ENCODE measurements at places on chromosomes 16 and 17. TPM values are rescaled to one million over a fixed set of nuclear protein-coding genes. Genes with fewer than 3 reads are reported as not detected.

KRTAP1-1 gene
- total RNA-seq, result not detected

KLHL10 gene
- not detected for total RNA-seq

TLCD2 gene
- 1.6 TPM for total RNA-seq

FOXN1 gene
- total RNA-seq, result not detected

TNS4 gene
- total RNA-seq, result 213 TPM

BCAR1 gene
- 108 TPM for total RNA-seq

MLX gene
- total RNA-seq, result 63.9 TPM

TP53TG3B gene
- not detected for total RNA-seq

ZG16B gene
- total RNA-seq, result 1.3 TPM

RBFOX1 gene
- total RNA-seq, result not detected

VAT1L gene
- total RNA-seq, result 0.03 TPM

TBC1D3I gene
- total RNA-seq, result 0.28 TPM

SLFN14 gene
- not detected for total RNA-seq

RGS9 gene
- 7.2 TPM for total RNA-seq

BPTF gene
- 39.9 TPM for total RNA-seq

MYOCD gene
- 0.49 TPM for total RNA-seq

ADAD2 gene
- not detected for total RNA-seq

DNAJA3 gene
- 59.8 TPM for total RNA-seq

EFNB3 gene
- total RNA-seq, result 1.4 TPM

SKAP1 gene
- total RNA-seq, result not detected

SNRNP25 gene
- 79.1 TPM for total RNA-seq

PRDM7 gene
- not detected for total RNA-seq

CDH13 gene
- total RNA-seq, result not detected

HES7 gene
- total RNA-seq, result 2.6 TPM

HSF4 gene
- total RNA-seq, result 16.5 TPM

SLC16A6 gene
- 0.19 TPM for total RNA-seq

CHD9 gene
- total RNA-seq, result 13.3 TPM

PRR29 gene
- 0.51 TPM for total RNA-seq

UTS2R gene
- total RNA-seq, result not detected

AMZ2 gene
- total RNA-seq, result 123 TPM

SCO1 gene
- total RNA-seq, result 58.4 TPM

PYDC1 gene
- not detected for total RNA-seq

RAPGEFL1 gene
- 3.4 TPM for total RNA-seq

SLX4 gene
- total RNA-seq, result 4.6 TPM

SLC13A2 gene
- 0.14 TPM for total RNA-seq

SLFN5 gene
- total RNA-seq, result 4.5 TPM

TPSB2 gene
- not detected for total RNA-seq

PIMREG gene
- 48.9 TPM for total RNA-seq

ZNF785 gene
- not detected for total RNA-seq

All from A549 treated with GW870086 at 1 μM for 4 hours (cell line).